ENCODE measurements at places on chromosomes 4 and X.

DNA sequence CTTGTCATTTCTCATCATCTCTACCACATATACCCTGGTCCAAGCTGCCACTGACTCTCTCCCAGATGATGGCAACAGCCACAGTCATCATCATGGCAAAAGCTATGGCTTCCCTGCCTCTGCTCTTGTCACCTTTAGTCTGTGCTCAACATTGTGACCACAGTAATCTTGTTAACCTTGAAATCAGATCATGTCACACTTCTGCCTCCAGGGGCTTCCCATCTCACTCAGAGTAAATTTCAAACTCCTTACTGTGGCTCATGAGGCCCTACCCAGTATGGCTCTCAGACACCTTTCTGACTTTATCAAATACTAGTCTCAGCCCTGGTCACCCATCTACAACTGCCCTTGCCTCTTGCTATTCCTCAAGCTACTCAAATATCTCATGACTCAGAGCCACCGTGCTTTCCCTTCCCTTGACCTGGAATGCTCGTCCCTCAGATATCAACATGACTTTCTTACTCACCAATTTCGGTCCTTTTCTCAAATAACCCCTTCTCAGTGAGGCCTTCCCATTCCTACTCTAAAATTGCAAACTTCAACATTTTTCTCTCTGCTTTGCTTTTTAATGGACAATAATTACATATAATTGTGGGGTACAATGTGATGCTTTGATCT lies 41.1 kb upstream of the STIM2 start:
- no peak for DNase-seq

DNA sequence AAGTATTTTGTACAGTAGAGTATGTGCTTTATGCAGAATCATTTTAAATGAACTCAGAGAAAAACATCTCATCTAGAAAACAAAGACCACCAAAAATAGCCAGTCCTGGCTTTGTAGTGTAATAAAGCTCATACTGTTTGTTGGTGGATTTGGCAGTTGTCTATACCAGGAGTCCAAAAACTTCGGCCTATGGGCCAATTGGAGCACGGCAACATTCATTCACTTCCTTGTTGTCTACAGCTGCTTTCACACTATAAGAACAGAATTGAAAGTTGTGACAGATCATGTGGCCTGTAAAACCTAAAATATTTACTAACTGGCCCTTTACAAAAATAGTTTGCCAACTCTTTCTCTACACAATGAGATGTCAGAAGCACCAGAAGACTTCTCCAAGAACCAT lies 5.3 kb downstream of the FBXW7 start:
- DNase-seq, result no peak

DNA sequence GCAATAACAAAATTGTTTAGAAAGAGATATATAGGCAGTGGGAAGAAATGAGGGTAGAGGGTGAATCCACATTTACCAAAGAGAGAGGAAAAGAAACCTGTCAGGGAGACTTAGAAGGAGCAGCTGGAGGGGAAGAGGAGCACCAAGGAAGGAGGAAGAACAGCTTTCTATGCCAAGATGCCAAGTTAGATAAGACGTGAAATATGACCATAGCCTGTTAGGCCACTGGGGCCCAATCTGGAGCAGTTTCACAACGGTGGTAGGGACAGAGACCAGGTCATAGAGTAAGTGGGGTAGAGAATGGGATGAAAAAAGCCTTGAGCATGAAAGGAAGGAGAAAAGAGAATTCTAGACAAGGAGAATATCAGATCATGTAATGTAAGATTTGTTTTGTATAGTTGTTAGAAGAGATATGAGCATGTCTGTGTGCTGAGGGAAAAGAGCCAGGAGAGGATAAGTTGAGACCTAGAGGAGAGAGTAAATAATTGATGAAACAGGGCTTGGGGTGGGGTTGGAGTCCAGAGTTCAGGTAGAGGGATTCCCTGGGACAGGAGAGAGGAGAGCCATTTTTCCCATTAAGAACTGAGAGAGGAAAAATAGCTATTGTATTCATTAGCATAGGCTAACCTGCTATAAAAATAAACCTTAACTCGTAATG lies 4.4 kb upstream of the SOWAHB start:
- DNase-seq, result no peak

DNA sequence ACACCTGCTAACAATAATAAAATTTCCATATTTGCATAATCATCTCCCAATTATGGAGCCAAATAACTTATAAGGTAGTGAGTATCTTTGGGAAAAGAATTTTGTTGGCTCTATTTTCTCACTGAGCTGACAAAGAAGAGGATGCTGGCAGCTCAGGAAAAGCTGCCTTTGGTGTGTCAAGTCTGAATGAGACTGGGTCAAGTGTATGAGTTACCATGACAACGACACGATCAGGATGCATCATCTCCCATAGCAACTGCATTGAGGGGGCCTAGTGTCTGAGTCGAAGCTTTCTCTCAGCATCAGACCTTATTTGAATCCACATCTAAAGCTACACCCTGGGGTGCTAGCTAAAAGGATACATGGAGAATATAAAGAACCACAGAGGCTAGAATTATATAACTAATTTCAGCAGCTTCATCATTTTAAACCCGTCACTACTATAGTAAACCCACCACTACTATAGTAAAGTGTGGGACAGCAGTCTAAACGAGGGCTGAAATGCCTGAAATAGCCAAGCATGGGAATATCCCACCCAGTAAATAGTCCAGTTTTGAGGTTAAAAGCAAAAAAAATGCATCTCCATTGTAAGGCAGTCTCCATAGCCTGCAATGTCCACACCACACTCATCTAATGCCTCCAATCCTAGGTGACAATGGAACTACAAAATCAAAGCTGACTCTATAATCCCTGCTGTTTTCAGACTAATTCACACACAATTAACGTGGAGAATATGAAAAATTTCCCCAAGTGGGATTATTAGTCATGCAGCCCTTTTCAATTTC lies 16.0 kb downstream of the GSPT2 start:
- no peak for DNase-seq

DNA sequence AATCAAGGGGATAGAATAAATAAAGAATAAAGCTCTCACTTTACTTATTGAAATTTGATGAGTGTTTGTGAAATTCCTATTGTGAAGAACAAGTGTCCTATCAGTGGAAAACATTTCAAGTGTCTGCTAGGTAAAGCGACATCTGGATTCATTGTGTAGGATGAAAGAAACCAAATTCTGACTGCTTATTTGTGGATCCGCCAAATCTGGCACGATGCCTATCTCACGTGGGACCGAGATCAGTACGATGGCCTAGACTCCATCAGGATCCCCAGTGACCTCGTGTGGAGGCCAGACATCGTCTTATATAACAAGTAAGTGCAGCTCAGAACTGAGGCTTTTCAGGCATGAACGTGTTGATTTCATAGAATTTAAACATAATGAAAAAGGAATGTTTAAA lies 1.9 kb downstream of the CHRNA9 start:
- peak; percentile 44 for DNase-seq

DNA sequence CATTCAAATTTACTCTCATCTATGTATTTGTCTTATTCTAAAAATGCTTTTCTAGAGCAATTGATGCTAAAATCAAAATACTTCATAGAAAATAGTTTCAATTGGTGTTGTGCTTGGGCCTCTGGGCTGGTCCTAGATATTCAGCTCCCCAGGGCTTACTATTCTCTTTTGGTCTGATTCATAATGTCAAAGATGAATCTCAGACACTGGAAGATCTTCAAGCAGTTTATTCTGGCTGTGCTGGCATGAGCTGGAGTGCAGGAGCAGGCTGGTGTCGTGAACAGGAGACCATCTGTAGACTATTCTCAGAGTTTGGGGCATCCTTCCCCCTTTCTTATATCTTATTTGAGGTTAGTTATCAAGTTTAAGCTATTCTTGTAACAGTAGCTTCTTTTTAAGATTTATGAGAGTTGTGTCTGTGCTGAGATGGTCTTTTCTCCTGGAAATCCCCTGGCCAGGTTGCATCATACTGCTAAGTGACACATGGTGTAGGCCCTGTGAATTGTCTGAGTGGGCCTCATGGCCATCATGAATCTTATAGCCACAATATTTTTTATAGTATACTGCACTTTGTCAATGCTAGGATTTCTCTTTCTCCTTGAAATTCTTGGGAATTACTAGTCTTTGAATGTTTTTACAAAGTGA lies 1624.0 kb upstream of the IGFBP7 start:
- DNase-seq, result no peak

DNA sequence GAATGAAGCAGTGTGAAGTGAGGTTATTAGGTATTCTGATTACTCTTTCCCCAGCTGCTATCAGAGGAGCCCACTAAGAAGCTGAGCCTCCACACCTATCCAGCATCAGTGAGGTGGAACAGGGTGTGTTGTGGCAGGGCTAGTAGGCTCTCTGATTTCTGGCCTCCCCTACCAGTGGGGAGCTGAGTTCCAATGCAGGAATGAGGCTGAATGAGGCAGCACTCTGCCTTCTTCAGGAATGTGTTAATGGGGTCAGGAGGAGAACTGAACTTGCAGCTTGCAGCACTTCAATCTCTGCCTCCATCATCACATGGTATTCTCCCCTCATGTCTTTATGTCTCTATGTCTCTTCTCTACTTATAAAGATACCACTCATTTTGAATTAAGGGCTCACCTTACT lies 26.9 kb downstream of the SOX3 start:
- no peak for DNase-seq

DNA sequence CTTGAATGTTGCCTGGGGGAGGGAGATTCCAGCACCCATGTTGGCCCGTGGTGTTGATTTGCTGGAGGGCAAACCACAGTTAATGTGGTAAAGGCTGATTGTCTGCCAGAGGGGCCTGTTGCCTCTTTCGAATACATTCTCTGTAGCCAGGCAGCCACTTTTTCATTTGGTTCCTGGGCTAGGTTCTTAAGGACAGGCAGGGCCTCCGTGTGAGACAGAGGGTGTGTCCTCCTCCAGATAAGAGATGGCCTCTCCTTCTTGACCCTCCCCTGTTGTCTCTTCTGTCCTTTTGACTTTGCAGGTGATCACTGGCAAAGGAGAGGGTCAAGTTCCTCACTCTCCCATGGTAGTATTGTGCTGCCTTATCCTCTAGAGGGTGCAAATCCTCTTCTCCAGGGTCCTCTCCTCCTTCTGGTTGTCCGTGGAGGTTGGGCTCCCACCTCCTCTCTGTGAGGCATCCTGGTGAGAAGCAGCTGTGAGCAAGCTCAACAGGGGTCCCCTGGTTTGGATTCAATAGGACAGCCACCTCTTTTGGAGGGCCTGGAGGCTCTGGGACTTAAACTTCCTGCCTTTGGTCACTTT lies 44.9 kb downstream of the ZNF182 start:
- DNase-seq, result no peak

DNA sequence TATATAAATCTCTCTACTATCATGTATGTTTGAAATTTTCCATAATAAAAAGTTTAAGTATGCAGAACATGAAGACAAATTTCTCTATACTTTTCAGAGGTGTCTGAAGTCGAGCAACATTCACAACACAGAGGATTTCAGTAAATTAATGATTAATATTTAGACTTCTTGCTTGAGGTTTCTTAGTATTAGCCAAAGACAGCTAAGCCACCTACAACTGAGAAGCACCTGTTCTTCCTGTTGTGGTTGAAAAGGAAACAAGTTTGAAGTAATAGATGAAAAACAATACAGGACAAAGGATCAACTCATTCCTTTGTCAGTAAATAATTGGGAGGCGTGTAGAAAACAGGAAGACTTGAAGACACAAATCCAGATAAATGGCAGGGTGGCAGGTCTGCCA lies 21.1 kb downstream of the SCML1 start:
- DNase-seq, result no peak

DNA sequence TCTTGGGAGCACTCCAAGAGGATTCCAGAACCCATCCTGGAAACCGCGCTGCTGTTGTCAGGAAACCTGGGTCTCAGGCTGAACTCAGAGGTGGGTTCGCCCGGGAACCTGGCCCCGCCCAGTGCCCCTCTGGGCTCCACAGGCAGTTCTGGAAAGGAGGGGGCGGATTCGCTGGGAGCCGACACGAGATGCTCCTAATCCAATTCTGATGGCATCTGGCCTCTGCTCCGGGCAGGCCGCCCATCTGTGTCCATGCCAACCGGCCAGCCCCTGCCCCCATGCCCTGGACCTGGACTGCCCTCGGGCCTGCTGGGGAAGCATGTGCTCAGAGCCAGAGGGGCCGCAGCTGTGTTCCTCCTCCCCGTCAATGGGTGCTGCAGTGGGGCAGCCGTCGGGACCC lies 21.0 kb downstream of the ATP2B3 start:
- no peak for DNase-seq

- no peak for DNase-seq
Measured at GRCh38 chrX:69759921-69760625, 144.2 kb downstream of the EDA start.

- no peak for DNase-seq
Measured at GRCh38 chr4:156733582-156733981, 238.0 kb downstream of the PDGFC start.

DNA sequence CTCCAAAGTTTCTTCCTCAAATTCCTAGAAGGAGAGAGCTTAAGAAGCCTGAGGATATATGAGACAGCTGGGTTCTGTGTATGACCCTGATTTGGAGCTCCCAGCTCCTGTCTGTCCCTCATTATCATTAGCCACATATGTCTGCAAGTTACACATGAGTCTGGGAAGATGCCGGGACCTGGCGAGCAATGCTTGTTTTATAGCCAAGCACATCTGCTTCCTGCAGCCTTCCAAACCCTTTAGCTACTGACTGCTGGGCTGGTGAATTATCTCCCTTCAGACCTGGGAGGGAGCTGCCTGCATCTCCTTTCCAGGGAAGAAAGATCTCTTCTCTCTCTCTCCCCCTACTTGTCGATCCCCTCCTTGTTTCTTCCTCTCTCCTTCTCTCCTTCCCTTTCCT lies 556.7 kb upstream of the BOD1L1 start:
- DNase-seq, result no peak

GRCh38 chr4:125313497-125313896 lies 1.3 kb upstream of the FAT4 start:
- peak; percentile 0 for DNase-seq

- DNase-seq, result no peak
Measured at GRCh38 chr4:128384765-128385598, 97.4 kb upstream of the PGRMC2 start.

DNA sequence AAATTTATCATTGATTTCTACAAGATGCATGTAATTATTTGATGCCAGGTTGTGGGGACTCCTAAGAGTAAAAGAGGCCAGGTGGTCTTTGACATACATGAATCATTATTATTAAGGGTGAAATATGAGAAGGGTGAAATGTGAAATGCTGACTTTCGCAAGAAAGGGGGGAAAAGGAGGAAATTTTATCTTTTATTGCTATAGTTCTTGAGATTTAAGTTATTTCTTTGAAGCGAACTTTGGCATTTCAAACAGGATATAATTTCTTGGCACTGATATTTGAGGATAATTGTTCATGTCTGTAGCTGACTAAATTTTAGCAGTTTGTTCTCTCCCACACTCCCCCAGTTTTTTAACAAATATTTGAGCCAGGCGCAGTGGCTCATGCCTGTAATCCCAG lies 80.1 kb downstream of the TMEM131L start:
- no peak for DNase-seq

- no peak for DNase-seq
Measured at GRCh38 chr4:41192136-41192535, 22.2 kb downstream of the APBB2 start.

Measured in NCI-H2107 (cell line).